ENCODE measurements at places on chromosomes 11 and 22.

GRCh38 chr11:66919923-66920322, 38.3 kb downstream of the PC start:
- DNase-seq = no peak

DNA sequence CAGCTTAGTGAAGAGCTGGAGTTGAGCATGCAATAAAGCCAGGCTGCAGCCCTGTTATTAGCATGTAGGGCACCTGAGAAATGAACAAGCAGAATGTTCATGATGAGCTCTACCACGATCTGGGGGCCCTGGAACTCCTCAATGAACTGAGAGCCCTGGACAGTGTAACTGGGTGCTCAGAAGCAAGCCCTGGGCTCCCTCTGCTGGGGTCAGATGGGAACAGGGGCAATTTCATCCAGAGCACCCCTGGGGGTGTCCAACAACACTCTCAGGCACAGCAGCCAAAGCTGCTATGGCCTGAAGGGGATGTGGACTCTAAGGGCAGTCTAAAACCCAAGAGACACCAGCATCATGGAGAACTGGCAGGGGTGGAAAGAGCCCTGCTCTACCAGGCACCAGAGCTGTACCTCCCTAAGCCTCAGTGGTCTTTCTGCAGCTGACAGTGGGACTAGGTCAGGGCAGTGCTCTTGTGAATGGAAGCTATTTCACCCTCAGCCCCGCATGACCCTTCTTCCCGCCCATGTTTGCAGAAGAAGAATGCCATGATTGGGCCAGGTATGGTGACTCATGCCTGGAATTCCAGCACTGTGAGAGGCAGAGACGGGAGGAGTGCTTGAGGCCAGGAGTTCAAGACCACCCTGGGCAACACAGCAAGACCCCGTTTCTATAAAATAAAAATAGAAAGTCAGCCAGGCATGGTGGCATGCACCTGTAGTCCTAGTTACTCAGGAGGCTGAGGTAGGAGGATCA, 28.9 kb downstream of the THOC5 start:
- DNase-seq = peak; percentile 3

GRCh38 chr11:20055312-20055711, 105.0 kb downstream of the DBX1 start:
- DNase-seq = no peak

DNA sequence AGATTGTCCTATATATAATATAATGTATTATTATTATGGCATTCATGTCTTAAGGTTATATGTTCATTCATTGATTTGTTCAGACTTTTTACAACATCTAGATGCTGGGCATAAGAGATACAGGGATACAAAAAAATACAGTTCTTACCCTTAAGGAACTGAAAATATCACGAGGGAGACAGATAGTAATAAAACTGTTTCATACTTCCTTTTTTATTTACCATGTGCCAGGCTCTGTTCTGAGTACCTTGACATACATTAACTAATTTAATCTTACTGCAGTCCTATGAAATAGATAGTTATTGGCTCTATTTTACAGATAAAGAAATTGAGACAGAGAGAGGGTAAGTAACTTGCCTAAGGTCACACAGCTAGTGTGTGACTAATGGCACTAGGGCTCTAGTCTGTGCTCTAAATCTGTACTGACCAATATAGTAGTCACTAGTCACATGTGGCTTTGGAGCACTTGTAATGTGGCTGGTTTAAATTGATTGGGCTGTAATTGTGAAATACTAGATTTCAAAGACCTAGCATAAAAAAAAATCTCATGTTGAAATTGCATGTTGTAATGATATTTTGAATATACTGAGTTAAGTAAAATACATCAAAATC, 21.3 kb downstream of the TRIM44 start:
- DNase-seq = peak; percentile 7

GRCh38 chr11:20042811-20043341, 117.4 kb downstream of the DBX1 start:
- DNase-seq = no peak

GRCh38 chr11:36577859-36578258, 10.1 kb downstream of the RAG1 start:
- DNase-seq = no peak

DNA sequence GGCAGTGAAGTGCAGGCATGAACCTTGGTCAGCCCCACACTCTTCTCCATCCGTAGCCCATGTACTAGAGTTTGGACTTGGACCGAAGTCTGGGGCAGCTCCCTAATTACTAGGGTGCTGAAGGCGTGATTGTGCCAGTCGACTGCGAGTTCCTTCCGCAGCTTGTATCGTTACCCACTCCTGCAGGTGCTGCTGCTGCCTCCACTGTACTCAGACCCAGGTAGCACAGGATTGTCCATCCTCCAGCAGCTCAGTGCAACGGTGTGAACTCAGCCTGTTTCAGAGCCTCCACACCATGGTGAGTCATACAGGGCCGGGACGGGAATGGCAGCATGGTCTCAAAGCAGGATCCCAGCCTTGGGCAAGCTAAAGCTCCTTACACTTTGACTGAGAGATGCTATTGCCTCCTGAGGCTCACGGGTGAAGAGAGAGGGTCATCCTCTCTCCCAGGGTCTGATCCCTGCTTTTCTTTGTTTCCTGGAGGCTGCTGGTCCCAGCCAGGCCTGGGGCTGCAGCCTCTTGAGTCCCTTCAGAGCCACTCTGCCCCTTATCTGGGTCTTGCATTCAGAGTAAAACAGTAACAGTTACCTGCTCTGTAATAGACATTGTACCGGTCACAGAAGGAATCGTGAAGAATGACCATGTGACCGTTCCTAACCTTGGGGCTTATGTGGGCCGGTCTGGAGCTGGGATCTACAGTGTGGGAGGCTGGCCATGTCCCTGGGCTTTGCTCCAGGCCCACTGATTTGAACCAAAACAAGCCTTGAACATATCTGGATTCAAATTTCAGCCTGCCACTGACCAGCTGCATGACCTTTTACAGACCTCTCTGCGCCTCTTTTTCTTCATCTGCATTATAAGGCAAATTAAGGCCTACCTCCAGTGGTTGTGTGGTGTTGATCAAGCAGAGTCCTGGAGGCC, 1.7 kb downstream of the TKFC start:
- no peak for DNase-seq
